NCI-H1417 treated with DMSO at 0.1 percent for 48 hours (cell line): ENCODE measurements at places on chromosomes 2 and 18.

GRCh38 chr2:133265432-133265949 lies 302.8 kb downstream of the NCKAP5 start:
- no peak for DNase-seq

DNA sequence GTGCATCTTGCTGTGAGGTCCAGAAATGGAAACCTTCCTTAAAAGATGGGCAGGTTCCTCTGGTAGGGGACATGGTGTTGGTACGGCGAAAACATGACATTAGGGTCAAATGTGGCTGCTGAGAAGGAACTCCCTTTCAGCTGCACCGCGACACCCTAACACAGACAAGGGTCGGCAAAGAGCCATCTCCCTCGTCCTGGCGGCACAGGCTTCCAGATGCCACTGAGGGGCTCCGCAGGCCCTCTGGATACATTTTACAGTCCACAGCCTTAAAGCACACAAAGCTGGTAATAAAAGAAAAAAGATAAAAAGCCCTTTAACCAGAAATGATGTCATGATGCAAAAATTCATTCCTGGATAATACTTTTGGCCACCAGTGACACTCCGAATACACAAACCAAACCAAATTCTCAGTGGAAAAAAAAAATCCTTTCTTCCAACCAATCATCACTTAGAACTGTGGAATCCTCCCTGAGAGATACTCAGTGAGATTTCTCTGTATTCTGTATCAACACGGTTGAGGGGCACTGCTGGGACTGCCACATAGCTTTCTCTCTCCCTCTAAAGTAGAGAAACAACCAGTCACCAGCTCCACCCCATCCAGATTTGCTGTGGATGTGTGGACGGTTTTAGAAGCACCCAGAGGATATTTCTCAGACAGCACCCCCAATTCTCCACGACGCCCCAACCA lies 174.8 kb downstream of the HDAC4 start:
- no peak for DNase-seq

- no peak for DNase-seq
These were observed 19.4 kb downstream of the OTOF start for GRCh38 chr2:26458365-26459042.

DNA sequence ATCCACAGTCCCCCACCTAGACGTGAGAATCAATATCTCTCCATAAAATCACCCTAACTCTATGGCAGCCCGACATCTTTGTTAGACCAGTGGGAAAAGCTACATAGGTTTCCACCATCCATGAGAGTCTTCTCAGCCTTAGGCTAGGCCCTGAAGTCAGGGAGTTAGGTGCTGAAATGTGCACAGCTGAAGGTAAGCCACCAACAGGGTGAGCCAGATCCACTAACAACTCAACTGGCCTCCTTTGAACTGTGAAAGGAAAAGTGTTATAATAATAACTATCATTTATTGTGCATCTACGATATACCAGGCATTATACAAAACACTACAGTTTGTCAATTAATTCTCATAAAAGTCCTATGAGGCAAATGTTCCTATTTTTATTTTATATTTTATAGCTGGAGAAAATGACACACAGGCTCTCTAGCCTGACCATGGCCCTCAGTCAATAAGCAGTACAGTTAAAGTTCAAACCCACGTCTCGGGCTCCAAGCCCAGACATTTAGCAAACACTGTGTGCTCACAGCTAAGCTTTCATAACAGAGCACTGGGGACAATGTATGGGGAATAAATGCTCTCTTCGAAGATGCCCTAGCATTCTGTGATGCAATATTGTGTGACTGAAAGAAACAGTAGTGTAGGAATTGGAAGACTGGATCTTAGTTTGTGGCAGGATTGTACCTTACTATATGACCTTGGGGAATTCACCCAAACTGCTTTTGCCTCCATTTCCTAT lies 11.2 kb upstream of the CYP27C1 start:
- DNase-seq = no peak

- DNase-seq = no peak
These were observed 166.9 kb downstream of the ZNF516 start for GRCh38 chr18:76328140-76328539.

GRCh38 chr2:160493227-160494028 lies at the start of gene RBMS1:
RBMS1 (minus strand) TSS chr2:160493807; CDS start chr2:160493363, 444 bp downstream.
- DNase-seq = no peak

GRCh38 chr2:1458432-1458831 lies 45.2 kb downstream of the TPO start:
- DNase-seq = no peak

GRCh38 chr18:64474255-64474654 lies 325.4 kb upstream of the LINC00305 start:
- DNase-seq = no peak

- no peak for DNase-seq
These were observed 686.4 kb downstream of the PLCL1 start for GRCh38 chr2:198490748-198491147.

- no peak for DNase-seq
These were observed 8.8 kb upstream of the DDX1 start for GRCh38 chr2:15582710-15583357.

DNA sequence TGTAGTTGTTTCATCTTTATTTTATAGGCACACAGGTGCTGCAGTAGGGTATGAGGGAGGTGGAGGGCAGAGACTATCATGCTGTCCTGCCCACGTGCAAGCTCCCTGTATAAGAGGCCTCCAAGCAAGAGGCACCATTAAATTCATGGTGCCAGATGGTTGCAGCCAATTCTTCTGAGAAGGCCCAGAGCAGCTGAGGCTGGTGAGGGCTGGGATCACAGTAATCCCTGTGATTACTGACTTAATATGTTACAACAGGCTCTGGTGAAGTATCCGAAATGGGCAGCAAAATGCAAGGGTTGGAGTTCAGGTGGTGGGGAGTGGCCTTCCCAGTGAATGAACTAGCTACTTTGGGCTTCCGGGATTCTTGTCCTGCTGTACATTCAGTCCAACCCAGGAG lies 191.9 kb upstream of the SMAD2 start:
- DNase-seq = no peak

GRCh38 chr2:118130385-118130784 lies 42.1 kb downstream of the INSIG2 start:
- no peak for DNase-seq

GRCh38 chr2:185202945-185203528 lies 535.6 kb upstream of the FSIP2 start:
- DNase-seq = no peak

DNA sequence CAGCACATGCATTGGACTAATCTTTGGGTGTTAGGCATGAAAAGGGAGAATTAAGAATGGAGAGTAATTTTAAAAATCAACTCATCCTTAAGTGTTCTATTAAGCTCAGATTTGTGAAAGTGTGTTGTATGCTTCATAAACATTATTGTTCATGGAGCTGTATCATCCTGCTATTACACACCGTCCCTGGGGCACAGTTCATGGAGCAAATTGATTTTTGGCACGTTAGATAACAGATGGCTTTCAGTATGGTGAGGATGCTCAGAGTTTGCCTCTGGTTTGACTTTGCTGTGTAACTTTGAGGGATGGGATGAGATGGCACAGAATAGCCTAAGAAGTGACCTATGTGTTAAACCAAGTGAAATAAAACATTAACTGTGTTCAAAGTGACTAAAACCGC lies 97.1 kb downstream of the MGAT5 start:
- no peak for DNase-seq

- DNase-seq = no peak
These were observed 138.9 kb downstream of the PXDN start for GRCh38 chr2:1605102-1606045.

DNA sequence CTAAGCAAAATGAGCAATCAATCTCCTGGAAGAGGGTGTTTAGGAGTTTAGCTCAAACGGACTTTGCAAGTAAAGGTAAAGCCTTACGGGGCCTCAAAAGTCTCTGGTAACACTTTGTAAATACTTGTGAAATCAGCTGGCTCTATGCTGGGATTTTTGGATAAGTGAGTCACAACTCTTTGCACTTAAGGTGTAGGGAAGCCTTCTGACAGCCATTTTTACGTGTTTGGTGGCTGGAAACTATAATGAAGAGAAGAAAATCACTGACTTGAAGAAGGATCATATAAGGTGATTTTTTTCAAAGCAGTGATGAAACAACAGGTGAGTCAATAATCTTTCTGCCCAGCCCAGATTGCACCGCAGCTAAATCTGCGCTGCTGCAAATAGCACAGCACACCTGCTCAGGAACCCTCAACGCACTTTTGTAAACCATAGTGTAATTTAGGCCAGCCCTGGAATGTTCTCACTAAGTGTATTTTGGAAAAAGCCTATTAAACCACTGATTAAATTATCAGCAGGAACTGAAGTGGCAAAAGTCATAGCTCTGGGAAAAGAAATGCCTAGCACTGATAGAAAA lies 218.8 kb downstream of the AGPS start:
- DNase-seq = no peak

GRCh38 chr2:169362894-169363559 lies 693 bp upstream of the LRP2 start:
- no peak for DNase-seq

DNA sequence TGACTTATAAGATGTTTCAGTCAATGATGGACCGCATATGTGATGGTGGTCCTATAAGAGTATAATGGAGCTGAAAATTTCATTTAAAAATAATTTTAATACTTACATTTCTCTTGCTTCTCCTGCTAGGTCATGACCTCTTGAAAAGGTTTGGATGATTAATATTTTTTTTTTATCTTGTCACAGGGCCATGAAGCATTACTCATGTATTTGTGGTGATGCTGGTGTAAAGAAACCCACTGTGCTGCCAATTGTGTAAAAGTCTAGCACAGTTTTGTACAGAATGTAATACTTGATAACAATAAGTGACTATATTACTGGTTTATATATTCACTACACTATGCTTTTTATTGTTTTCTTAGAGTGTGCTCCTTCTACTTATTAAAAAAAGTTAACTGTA lies 124.2 kb upstream of the CELF4 start:
- DNase-seq = no peak

- DNase-seq = no peak
These were observed 491.8 kb downstream of the TXNL1 start for GRCh38 chr18:56146565-56146964.

DNA sequence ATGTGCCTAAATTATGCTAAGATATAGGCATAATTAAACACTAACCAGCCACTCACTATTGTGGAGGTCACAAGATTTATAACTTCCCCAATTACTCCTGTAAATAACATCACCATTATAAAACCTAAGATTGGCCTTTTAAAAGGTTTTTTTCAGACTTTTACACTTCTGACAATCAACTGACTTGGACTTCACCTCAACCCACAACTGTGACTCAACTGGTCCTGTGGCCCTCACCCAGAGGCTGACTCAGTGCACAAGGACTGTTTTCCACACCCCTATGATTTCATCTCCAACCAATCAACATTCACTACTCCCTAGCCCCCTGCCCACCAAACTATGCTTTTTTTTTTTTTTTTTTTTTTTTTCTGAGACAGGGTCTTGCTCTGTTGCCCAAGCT lies 11.6 kb downstream of the TTR start:
- no peak for DNase-seq

DNA sequence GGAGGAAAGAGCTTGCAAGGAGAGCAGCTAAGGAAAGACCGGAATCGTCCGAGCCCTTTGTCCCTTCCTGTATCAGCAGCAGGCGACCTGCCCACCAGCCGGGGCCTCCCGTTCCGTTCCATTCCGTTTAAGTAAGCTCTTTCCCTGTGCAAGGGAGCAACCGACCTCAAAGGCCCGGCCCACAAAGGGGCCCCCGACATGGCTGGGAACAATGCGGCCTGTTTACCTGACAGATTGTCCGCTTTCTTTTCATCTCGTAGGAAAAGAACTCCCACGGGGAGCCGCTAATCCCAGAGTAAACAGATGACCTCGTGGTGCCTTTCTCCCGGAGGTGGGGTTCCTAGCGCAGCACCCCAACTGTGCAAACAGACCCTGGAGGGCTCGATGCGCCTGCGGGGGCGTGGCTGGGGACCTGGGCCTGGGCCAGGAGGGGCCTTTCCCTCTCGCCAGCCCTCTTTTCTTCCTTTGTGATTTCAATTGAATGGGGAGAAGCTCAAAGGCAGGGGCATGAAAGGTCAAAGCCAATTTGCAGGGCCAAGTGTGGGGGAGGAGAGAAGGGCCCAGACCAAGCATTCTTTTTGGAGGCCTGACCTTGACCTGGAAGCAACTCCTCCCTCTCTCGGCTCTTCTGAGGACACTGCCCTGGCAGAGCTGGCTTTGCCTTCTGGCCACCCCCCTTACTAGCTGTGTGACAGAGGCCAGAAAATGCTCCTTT lies 120.2 kb downstream of the INHBB start:
- DNase-seq = peak; percentile 32

GRCh38 chr2:7694076-7694985 lies 777.1 kb downstream of the RNF144A start:
- DNase-seq = no peak

DNA sequence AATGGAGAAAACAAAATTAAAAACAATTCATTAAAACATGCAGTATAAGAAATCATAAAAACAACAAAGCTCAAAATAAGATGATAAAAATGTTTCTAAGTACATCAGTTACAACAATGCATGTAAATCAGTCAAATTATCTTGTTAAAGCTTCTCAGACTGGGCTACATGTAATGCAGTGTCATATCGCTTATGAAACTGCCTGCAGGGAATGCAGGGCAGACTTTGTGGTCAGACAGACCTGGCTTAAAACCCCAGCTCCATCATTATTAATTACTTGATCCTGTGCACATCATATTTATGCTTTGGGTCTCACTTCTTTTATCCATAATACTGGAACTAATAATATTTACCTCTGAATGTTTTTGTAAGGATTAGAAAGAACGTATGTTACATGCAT lies 74.6 kb downstream of the PID1 start:
- DNase-seq = no peak

GRCh38 chr18:42363446-42364441 lies 408.7 kb downstream of the PIK3C3 start:
- DNase-seq = no peak

DNA sequence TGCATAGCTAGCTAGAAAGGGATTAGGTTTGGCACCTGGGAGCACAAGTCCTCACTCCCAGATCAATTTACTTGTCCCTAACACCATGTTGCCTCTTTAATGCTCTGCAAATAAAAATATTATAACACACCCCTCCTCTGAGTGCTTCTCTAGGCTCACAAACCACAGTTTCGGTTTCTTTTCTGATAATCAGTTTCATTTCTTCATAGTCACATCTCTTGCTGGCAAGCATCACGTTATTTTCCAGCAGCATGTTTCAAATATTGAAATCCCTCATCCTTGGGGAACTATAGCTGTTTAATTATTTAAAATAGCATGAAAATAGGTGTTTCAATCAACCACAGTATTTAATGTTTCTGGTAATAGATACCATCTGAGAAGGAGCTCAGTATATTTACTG lies 13.9 kb upstream of the SMCHD1 start:
- DNase-seq = no peak
